ENCODE measurements at places on chromosomes 6 and 20. TPM values are rescaled to one million over a fixed set of nuclear protein-coding genes. Genes with fewer than 3 reads are reported as not detected.

DNA sequence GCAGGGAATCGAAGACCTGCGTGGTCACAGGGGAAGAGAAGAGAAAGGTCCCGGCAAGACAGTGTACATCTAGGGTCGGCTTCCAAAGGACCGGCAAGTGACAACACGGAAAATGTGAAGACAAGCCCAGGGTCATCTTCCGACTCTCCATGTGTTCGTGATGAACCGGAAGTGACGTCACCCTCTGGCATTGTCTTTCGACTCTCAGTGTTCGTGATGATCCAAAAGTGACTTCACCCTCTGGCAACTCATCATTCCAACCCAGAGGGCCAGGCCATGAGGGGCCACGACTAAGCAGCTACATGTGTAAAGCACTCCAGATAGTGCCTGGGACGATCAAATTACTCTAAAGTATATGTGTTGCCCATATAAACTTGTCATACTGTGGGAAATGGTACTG, 290.8 kb downstream of the THBS2 start:
- peak; percentile 50 for DNase-seq

The METTL24 gene
- total RNA-seq: 25.8 TPM

GRCh38 chr6:137866200-137866913, 702 bp upstream of the TNFAIP3 start:
- DNase-seq: no peak

GRCh38 chr20:7579888-7580287, 360.4 kb downstream of the HAO1 start:
- DNase-seq: no peak

GRCh38 chr6:41443616-41444525, 102.3 kb upstream of the FOXP4 start:
- peak; percentile 78 for DNase-seq

Data from stomach (tissue), 19 donors.